ENCODE measurements at places on chromosomes 1 and 21.

GRCh38 chr1:66757722-66758240 lies 5.5 kb downstream of the DYNLT5 start:
- DNase-seq = no peak

- peak; percentile 35 for DNase-seq
Observed at GRCh38 chr1:202957733-202958543, at the start of gene ADIPOR1. TSS of gene ADIPOR1 (minus strand) at chr1:202958312. CDS start at chr1:202951070, 7,242 bp downstream.

DNA sequence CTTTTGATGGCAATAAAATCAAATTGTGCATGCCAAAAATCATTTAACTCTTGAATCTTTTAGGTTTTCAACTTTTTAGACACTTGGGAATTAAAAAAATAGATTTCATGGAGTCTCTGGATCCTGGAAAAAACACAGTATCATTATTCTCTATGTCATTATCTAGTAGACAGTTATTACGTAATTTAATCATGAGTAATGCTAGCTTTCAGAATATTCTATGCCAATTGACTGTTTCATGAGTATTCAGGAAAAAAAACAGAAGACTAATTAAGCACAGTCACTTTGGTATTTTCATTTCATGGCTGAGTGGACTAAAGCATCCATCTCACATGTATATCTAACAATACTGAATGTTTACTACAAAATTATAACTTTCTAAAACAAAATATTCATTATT lies 44.0 kb downstream of the ODF2L start:
- no peak for DNase-seq

- DNase-seq = no peak
Observed at GRCh38 chr1:209767096-209767495, 11.2 kb downstream of the TRAF3IP3 start.

DNA sequence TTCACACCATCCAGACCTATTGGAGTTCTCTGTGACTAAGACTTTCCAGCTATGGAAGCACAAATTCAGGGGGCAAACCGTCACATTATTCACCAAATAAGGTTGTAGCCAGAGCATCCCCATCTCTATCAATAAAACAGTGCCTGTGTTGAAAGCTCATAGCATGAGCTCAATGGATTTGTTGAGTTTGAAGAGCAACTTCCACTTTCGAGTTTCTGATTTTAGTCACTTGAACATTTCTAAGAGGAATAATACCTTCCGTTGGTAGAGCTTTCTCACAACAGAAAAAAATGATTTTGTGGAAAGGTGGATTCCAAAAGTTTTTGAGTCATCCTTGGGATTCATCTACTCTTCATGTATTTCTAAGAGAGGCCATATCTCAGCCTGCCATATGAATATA lies 13.0 kb upstream of the ELAVL4 start:
- no peak for DNase-seq

DNA sequence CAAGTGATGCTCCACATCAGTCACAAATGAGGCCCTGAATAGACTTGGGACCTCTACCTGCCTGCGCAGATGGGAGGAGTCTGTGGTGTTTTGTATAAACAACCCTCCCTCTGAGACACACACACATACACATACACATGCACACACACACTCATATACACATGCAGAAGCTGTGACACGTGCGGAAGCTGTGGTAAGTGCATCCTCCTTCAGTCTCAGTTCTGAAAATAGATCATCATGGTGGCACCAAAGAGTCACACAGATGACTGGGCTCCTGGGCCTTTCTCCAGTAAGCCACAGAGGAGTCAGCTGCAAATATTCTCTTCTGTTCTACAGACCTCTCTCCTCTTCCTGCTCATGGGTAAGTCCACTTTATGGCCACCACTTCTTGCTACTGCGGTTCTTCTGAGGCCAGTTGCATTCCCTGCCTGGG lies at the start of gene LY9:
TSS of gene LY9 (plus strand) at position 224 of the 433 bp plus-strand sequence. CDS start at position 238, 14 bp downstream.
- DNase-seq = no peak

- DNase-seq = no peak
Observed at GRCh38 chr1:200979574-200980451, 43.7 kb downstream of the KIF21B start.

- no peak for DNase-seq
Observed at GRCh38 chr1:60068393-60069045, 5.1 kb downstream of the C1orf87 start.

DNA sequence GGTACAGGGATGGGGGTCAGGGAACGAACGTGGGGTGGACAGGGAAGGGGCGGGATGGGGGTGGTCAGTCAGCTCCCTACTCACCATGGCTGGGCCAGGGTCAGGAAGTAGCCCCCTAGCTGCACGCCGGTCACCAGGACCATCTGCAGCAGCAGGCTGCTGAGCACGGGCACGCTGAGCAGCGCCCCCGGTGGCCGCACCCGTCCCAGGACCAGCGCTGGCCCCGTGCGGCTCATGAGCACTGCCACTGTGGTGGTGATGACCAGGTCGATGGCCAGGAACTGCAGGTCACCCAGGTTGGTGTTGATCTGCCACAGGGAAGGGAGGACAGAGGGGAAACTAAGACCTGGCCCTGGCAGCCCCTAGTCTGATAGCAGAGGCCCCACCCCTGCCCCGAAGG lies 6.5 kb upstream of the MFAP2 start:
- DNase-seq = no peak

DNA sequence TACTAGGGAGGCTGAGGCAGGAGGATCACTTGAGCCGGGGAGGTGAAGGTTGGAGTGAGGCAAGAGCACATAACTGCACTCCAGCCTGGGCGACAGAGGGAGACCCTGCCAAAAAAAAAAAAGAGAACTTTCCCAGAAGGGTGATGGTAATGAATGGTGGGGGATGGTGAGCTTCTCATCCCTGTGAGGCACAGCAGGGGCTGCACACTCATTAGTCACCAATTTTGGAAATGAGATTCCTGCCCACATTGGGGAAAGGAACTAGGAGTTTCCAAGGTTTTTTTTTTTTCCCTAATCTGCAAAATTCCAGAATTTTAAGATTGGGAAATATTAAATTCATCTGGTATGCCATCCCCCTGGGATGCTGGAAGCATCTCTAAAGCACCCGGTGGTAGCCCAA lies 50.2 kb upstream of the SSBP3 start:
- no peak for DNase-seq

DNA sequence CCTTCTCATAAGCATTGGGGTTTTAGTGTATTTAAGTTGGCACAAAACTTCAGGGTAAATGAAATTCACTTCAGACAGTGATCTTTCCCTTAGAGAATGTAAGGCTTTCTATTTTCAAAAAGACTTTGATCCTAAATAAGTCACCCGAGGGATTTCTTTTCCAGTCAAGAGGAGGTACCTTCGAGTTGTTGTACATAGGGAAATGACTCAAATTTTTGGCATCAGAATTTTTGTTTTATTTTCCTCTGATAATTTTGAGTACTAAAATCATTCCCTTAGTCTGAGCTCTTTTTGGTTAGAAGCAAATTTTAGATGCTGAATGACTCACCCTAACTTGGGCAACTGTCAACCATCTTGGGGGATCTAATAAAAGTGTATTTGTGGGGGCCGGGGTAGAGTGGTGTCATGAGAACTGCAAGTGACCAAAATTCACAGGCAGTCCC lies 193.9 kb downstream of the DHRS3 start:
- no peak for DNase-seq

- no peak for DNase-seq
Observed at GRCh38 chr1:30872033-30872947, 36.3 kb downstream of the SDC3 start.

DNA sequence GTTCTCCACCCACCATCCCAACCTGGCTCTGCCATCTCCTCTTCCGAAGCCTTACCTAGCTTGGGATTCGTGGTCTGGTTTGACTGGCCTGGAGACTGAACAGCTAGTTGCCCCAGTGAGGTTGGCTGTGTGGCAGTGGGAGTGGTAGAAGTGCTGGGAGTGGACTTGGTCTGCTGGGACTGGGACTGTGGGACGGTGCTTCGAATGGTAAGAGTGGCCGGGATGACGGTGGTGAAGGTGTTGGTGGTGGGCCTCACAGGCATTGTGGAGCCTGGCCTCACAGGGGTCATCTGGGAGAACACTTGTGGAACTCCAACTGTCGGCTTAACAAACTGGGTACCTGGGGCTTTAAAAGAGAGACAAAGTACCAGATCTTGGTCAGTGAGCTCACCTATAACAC lies 28.7 kb downstream of the PSMB4 start:
- DNase-seq = peak; percentile 4

- DNase-seq = no peak
Observed at GRCh38 chr1:46599059-46599970, 4.8 kb downstream of the MKNK1 start.

DNA sequence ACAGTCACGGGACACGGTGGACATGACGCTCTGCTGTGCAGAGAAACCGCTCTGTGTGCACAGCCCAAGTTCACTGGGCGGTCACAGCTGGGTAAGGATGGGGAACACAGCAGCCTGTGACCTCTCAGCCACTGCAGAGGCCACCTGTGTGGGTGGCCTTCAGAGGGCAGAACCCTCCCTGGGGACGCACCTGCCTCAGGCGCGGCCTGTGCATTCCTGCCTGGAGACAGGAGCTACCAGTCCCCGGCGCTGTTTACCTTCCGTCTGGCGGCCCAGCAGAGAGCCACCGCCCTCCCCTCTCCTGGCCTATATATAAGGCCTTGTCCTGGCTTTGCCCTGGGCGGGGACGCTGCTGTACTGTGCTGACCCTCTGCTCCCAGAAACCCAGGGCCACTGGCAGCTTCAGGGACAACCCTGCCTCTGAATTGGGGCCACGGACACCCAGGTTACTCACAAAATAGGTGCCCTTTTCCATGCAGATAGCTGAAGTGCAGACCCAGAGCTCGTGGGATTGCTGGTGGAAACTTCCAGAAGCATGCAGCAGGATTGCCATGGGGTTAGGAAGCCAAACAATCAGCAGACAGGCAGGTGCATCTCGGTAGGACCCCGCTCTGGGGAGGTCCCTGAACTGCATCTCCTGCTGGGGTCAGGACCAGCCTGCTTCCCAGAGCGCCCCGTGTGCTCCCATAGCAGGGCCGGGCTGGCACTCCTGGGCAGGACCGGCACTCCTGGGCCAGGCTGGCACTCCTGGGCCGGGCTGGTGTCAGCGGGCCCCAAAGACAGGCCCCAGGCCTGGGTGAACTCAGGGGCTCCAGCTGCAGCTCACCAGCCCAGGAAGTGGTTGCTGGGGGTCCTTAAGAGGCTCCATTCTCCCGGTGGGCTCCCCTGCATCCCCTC lies 83.6 kb downstream of the SIK1 start:
- no peak for DNase-seq

All from DMS 273 treated with DMSO at 0.1 percent for 48 hours (cell line).